ENCODE measurements at places on chromosomes 6 and 20.

- no peak for DNase-seq
These were observed 4.4 kb upstream of the PRIM2 start for GRCh38 chr6:57313009-57313408.

DNA sequence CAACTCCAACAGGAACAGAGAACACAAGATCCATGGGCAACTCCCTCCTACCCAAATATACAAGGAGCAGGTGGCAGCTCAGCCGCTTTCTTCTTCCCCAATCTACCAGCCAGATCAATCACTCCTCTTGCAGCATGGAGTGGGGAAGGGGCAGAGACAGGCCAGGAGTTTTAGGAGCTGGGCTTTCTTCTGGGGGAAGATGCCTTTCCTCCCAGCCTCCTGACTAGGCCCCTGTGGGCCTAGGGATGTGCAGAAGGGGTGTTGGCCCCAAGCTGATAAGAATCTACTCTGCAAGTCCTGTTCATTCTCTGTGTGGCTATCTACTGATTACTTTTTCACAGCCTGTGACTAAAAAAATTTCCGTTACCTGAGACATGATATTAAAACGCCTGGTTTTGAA lies 189.0 kb downstream of the BCAS1 start:
- no peak for DNase-seq

GRCh38 chr20:603116-603640 lies 6.9 kb downstream of the TCF15 start:
- DNase-seq = no peak

- DNase-seq = peak; percentile 68
These were observed 88.4 kb downstream of the HFE start for GRCh38 chr6:26175428-26176181.

GRCh38 chr6:121479486-121480098 lies 44.1 kb downstream of the GJA1 start:
- no peak for DNase-seq

DNA sequence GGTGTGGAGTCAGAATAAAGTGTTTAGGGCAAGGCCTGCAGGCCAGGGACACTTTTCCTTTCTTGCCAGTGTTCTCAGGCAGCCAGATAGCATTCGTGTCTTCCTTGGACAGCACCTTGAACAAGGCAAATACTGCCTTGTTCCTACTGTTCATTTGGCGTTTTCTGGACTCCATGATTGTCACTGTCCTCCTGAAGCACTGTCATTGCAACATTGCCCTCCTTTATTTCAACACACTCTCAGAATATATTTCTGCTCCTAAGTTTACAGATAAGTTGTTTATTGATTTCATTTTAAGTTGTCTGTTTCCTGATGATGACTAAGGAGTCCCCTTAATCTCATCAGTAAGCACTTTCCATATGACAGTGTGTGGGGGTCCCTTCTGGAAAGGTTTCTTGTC lies 15.1 kb upstream of the DEF6 start:
- no peak for DNase-seq

DNA sequence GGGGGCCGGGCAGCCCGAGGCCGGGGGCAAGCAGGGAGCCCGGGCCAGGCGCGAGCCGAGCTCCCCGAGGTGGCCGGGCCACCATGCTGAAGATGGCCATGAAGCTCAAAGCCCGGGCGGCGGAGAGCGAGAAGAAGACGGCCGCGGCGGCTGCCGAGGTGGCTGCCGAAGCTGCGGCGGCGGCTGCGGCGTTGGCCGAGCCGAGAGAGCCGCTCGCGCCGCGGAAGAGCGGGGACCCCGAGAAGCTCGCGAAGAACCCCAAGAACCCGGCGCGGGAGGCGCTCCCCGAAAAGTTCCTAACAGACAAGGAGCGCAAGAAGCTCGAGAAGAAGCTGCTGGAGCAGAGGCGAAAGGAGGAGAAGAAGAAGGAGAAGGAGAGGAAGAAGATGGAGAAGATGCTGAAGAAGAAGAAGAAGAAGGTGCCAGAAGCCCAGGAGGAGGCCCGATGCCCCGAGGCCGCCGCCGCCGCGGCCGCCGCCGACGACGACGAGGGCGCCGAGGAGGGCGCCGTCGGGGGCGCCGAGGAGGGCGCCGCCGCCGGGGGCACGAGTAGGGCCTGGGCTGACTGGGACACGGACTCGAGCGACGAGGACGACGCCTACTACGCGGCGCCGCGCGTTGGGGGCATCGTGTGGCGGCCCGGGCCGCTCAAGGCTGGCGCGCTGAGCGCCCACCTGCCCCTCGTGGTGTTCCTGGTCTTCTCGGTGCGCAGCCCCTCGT lies 37.4 kb downstream of the GNAS start:
- no peak for DNase-seq

GRCh38 chr20:47348539-47349142 lies 7.9 kb downstream of the ZMYND8 start:
- DNase-seq = no peak

- DNase-seq = no peak
These were observed 78.8 kb upstream of the ZNFX1 start for GRCh38 chr20:49356676-49357075.

- no peak for DNase-seq
These were observed 444.1 kb downstream of the KHDRBS2 start for GRCh38 chr6:61841958-61842357.

DNA sequence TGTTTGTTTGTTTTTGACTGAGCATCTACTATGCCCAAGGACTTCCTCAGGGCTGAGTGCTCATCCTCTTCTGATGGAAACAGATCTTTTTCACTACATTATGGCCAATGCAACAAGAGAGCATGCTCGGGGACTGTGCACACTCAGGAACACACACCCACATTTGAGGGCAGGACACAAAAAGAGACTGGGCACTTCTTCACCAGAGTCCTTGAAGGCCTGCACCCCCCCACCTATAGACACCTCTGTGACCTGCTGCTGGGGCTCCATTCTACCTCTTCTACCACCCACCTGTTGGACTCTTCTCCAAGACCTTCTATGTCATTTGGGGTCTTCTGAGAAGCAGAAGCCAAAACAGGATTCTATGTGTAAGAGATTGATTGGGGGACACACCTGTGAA lies 9.2 kb upstream of the MAFB start:
- DNase-seq = no peak

DNA sequence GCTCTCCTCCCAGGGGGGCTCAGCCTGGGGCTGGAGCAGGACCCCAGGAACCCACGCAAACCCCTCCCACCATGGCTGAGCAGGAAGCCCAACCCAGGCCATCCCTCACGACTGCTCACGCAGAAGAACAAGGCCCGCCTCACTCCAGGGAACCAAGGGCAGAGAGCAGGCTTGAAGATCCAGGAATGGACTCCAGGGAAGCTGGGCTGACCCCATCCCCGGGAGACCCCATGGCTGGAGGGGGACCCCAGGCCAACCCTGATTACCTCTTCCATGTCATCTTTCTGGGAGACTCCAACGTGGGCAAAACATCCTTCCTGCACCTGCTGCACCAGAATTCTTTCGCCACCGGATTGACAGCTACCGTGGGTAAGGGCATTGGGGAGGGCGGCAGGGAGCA lies 24.7 kb downstream of the RAB44 start:
- DNase-seq = no peak

DNA sequence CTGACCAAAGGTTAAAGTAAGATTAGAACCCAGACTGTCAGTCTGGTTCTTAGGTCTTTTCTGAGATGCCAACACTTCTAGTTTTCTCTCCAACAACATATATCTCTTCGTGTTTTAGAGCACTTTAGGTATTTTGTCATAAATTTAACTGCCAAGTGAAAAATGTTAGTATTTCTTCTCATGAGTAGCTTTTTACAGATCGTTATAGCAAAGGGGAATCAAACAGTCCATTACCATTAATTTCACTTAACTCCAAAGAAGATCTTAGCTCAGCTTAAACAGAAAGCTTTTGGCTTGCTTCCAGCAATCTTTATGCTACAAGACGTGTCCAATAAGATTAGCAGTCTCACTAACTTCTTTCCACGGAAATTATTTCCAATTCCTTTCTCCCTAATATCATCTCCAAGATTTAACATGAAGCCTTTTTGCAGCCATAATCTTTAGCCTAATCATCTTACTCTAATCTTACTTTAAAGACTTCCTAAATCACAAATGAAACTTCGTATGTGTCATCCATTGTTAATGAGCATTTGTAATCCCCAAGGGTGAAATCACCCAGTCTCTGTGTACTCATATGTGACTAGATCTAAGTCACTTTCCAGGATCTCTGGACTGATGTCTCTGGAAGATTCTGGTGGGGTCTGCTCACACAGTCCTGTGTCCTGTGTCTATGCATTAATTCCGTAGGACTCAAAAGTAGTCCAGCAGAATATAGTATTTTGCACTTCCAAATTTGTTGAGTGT lies 38.7 kb downstream of the MOXD1 start:
- DNase-seq = no peak

GRCh38 chr20:57658447-57658832 lies 38.2 kb upstream of the ZBP1 start:
- DNase-seq = no peak

- DNase-seq = no peak
These were observed 41.5 kb downstream of the B4GALT5 start for GRCh38 chr20:49672096-49672664.

GRCh38 chr20:44402391-44403193 lies 47.1 kb downstream of the HNF4A start:
- no peak for DNase-seq

GRCh38 chr6:166032366-166033200 lies 135.1 kb downstream of the TBXT start:
- no peak for DNase-seq

DNA sequence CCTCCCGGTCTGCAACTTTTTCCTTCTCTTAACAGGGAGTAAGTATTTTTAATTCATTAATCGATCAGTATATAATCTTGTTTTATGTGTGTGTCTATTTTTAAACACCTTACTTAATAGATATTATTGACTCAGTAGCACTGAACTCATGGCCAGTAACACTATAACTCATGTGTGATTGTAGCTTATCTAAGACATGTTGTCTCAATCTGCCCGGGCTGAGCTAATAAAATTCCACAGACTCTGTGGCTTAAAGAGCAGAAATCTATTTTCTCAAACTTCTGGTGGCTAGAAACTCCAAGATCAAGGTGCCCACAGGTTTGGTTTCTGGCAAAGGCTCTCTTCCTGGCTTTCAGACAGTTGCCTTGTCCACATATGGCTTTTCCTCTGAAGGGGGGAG lies 68.8 kb upstream of the TNFAIP3 start:
- DNase-seq = no peak

All from activated CD4-positive, alpha-beta memory T cell treated with anti-CD3 and anti-CD28 coated beads, Interleukin-2, amount 10 ng/mL, durations not matched to agents 7 days and 5 days (primary cell).